ENCODE measurements at places on chromosomes 7 and 10.

DNA sequence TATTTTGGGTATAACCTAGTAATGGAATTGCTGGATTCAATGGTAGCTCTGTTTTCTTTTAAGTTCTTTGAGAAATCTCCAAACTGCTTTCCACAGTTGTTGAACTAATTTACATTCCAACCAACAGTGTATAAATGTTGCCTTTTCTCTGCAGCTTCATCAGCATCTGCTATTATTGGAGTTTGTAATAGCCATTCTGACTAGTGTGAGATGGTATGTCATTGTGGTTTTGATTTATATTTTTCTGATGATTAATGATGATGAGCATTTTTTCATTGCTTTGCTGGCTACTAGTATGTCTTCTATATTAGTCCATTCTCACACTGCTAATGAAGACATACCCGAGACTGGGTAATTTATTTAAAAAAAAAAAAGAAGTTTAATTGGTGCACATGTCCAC, 248.6 kb upstream of the MAGI2 start:
- no peak for DNase-seq

DNA sequence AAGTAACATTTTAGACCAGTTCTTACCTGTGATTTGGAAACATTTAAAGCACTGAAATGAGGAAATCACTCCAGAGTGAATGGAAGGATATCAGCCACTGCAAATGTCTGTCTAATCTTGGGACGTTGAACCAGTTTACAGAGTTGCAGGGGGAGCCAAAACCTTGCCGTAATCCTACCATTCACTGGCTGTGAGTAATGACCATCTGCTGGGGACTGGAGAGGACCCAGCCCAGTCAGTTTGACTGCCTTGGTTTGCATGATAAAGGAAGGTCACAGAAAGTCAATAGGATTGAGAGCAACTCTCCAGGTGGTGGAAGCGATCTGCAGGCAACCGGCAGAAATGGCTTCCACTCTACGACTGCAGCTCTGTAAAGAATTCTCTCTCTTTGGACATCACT, 167.2 kb downstream of the AKR1D1 start:
- DNase-seq: no peak

DNA sequence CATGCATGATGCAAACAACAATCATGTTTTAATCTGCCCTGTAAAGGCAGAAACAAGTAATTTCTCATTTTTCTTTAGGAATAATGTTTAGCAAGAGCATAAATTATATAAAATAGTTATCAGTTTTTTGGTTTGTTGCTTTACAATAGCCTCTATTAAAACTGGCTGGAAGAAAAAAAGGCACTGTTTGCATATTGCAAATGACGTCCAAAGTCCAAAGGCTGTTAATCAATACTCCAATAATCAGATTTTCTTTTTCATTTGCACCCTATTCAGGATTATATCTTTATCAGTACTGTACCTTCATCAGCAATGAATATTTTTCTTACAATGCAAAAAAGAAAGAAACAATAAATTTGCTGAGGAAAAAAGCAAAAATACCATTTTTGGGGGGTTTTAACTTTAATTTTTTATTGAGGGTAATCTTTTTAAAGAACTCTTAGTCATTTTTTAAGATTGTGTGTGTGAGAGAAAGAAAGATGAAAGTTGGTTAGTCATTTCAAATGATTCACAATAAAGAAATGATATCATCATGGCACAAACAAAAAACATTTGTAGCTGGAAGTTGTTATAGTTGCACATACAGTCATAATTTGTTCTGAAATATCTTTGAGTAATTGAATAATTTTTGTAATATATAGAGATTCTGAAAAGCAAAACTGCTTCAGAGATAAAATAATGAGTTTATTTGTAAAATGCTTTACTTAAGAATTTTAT, 44.4 kb upstream of the AKR1C2 start:
- no peak for DNase-seq

DNA sequence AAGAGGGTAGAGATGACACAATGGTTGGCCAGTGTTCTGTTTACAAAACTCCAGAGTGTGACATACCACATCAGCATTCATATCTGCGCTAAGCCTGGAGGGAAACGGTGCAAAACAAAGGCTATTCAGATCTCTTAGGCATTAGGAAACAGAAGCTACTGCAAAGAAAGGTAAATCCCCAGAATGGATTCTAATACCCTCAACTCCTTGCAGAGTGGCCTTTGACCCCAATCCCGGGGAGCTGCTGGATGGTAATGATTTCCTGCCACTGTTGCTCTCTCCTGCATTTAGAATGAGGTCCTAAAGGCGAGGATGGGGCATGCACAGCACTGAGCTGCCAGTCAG, 65.2 kb downstream of the AOAH start:
- DNase-seq: no peak

DNA sequence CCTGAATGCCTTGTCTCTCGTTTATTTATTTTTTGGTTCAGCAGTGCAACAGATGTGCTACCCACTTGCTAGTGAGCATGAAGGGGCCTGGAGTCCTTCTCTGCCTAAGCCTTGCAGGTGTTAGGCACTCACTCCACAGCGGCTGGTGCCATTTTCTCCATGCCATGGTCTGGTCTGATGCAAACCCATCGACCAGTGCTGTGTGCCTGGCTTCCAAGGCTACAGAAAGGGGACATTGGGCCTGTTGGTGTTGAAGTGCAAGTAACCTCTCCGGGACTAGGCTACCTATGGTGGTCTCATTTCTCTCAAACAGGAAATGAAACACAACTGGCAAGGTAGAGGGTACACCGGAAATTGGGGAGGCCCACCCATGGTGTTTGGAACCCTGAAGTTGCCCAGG, 198.1 kb downstream of the ADARB2 start:
- DNase-seq: no peak
